ENCODE measurements at places on chromosomes 16 and 17. TPM values are rescaled to one million over a fixed set of nuclear protein-coding genes. Genes with fewer than 3 reads are reported as not detected.

Gene MYH11
- total RNA-seq, result under 0.01 TPM

Gene CLDN6
- 63.8 TPM for total RNA-seq

Gene CES5A
- not detected for total RNA-seq

Gene PPY
- total RNA-seq, result not detected

Gene P2RX5
- 13.2 TPM for total RNA-seq

Gene TAC4
- not detected for total RNA-seq

Gene RNF157
- 2.4 TPM for total RNA-seq

Gene SEZ6
- total RNA-seq, result not detected

Gene SLC6A4
- under 0.01 TPM for total RNA-seq

Gene C16orf54
- total RNA-seq, result not detected

Gene ARL5C
- total RNA-seq, result not detected

Gene TP53TG3B
- not detected for total RNA-seq

Gene HLF
- 1.3 TPM for total RNA-seq

Gene NOL3
- 30.3 TPM for total RNA-seq

Data from mesangial cell (primary cell).